ENCODE measurements at places on chromosomes 3 and 15. TPM values are rescaled to one million over a fixed set of nuclear protein-coding genes. Genes with fewer than 3 reads are reported as not detected.

The NR1I2 gene
- total RNA-seq = not detected

The TF gene
- total RNA-seq = not detected

The DPPA2 gene
- total RNA-seq = not detected

DNA sequence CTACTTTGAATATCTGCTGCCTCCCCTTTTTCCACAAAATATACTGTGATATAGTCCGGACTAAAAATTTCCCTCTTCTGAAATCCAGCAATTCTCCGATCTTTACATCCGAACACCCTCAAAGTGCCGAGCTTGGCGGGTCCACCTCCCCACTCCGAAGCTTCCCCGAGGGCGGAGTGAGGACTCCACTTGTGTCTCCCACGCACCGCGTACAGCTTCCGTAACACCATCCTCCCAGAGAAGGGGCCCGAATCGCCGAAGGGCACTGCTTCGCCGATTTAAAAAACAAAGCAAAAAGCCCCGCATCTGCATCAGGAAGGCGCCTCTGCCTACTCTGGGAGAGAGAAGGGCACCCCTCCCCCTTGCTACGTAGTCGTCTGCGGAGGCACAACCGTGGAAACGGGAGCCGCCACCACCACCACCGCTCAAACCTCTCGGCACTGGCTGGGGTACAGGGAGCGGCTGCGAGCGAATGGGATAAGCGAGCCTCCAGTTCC is 551 bp downstream of the NCBP2 start:
- DNase-seq = no peak

DNA sequence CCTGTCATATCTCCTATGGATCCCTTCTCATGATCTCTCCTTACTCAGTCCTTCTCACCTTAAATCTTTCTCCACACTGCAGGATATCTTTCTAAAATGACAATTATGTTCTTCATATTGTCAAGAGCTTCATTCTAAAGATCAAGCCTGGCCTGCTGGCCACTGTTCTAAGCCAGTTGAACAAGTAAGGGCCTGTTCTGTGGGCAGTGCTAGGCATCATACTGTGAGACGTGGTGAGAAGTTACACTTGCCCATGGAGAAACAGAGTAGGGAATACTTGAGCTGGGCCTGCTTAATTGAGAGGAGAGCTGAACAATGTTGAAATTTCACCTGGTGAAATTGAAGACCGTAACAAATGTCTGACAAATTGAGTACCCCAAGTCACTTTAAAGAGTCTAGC is 184.1 kb upstream of the RASGRP1 start:
- no peak for DNase-seq

DNA sequence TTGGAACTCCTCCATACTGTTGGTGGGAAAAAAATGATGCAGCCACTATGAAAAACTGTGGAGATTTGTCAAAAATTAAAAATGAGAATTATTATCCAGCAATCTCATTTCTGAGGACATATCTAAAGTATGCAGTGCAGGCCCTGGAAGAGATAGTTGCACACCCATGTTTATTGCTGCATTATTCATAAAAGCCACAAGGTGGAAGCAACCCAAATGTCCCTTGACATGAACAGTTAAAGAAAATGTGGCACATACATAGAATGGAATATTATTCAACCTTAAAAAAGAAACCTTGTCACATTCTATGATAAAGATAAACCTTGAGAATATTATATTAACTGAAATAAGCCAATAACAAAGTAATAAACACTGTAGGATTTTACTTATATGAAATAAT is 80.9 kb upstream of the ARHGEF26 start:
- DNase-seq = no peak

GRCh38 chr15:55628369-55628730 is 40.2 kb upstream of the PYGO1 start:
- DNase-seq = no peak

GRCh38 chr3:46271209-46271745 is 29.0 kb downstream of the CCR3 start:
- DNase-seq = no peak

GRCh38 chr3:98972720-98973119 is 71.2 kb upstream of the DCBLD2 start:
- DNase-seq = no peak

DNA sequence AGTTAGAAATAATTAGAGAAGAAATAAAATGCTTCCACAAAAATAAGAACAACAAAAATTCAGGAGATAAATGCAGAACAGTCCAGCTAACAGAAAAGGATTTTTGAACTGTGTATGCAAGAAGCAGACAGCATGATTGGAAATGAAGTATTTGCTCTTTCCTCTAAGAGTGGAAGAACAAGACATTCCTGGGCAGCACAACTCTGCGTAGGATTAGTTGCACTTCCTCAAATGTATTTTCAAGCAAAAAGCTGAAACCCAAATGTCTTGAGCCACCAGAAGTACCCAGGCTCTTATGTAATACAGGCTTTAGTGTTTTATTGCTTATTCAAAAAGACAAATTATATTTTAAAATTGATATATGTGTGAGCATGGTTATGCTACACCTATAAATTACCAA is 127.2 kb downstream of the ZBTB20 start:
- no peak for DNase-seq

GRCh38 chr3:19077388-19077787 is 70.9 kb upstream of the KCNH8 start:
- no peak for DNase-seq

GRCh38 chr15:20340931-20341661 is 200.5 kb downstream of the GOLGA6L6 start:
- peak; percentile 37 for DNase-seq

DNA sequence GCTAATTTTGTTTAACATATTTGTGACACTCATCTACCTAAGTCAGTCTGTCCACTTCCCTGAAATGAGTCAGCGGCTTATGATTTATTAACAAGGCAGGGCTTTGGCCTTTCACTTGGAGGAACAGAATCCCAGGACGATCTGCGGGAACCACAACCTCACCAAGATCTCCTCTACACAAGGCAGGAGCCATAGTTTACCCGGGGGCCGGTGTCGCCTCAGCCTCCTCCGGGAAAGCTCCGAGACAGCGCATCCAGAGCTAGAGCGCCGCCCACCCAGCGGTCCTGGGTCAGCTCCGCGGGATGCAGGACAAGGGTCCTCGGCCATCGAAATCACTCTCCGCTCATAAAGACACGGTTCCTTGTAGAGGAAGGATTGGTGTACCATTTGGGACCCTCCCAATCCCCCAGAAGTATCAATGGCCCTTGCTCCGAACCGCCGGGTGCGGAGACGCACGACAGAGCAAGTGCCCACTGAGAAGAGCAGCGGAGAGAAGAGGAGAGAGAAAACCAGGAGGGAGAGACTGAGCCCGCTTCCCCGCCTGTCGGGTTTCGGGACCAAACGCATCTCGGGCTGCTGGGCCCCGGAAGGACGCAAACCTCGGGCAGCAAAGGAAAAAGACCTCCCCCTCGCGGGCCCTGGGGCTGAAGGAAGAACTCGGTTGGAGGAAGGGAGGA is 13.1 kb upstream of the ALCAM start:
- DNase-seq = no peak

DNA sequence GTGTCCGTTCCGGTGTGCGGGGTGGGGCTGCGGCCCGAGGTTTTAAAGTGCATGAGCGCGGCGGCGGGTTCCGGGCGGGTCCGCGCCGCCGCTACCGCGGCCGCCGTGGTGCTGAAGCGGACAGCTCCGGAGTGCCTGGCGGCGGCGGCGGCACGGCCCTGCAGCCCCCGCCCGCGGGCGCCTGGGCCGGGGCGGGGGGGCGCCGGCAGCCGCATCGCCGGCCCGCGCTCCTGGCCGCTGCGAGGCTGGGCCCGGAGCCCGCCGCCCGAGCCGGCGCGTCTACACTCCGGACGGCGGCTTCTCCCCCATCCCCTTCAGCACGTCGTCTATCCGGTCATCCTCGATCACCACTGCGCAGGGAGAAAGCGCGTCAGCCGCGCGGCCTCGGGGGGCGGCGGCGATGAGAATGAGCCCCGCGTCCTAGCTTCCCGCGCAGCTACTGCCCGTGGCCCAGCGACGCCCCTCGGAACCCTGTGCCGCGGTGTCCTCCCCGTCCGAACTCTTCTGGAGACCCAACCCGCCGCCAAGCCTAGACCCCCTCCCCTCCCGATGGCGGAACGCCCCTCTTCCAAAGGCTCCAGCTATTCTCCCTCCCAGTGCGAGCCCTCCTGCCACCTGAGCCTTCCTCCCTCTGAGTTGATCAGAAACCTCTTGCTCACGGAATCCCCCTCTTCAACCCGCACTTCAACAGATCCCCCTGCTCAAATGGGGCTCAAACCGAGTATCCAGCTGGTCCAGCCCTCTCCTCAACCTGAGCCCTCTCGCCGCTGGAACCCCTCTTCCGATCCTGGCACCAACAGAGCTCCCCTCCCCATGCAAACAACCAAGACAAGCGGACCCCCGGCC is 1.3 kb downstream of the CAMK2N2 start:
- peak; percentile 28 for DNase-seq

DNA sequence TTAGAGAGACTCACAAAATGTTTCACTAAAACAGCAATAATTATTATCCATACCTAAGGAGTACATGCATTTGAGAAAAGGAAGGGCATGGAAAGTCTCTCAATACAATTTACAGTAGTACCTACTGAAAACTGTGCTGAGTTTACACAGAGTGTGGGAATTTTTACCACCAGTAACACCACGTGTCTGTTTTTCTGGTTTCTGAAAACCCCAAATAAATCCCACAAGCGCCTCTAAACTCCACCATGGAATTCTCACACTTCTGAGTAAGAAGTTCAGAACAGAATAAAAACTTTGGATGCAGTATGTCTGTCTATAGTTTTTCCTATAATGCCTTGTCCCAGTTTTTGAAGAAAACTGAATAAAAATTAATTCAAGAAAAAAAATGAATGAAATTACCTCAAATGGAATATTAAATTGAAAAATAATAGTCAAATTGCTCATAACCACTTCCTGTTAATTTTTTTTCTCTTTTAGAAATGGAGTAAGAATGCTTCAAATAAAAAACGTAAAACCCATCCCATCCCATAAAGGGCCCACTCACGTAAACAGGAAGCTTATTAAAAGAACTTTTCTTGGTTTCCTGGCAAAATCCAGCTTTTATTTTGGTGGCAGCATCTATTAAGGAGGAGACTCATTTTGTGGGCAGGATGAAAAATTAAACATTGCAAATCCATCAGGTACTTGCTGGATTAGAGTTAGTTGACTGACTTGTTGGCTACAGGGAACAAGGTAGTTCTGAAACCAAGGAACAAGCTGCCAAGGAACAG is 378.1 kb downstream of the TIGIT start:
- DNase-seq = no peak

GRCh38 chr15:43828061-43828657 is 1.4 kb downstream of the WDR76 start:
- peak; percentile 57 for DNase-seq

DNA sequence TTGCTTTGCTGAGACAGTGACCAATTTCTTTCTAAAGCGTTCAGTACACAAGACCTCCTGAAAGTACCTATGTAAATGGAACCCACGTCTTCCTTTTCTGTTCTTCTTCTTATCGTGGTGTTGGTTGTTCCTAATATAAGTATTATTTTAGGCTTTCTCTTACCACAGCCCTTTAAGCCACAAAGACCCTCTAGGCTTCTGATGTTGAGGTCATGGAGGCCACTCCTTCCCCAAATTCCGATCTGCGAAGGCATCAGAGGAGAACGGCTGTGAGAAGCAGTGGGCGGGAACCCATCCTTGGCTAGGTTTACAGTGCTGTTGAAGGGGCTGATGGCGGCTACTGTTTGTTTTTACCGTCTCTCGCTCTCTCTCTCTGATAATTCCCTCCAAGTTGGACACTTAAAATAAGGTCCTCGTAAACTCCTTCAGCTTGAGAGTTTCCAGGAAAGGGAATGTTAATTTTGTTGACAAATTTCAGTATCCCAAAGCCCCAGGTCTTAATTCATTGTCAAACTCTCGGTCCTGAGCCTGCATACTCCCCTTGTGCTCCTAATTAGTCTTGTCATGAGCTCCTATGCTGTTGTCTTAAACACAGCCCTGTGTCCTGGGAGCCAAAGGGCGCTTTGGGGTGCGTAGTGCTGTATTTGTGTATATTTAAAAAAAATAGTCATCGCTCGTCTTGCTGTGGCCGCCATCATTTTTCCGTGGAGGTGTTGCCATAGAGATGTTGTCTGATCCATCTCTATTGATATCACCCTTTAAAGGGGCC is 178.8 kb downstream of the OPA1 start:
- no peak for DNase-seq

- no peak for DNase-seq
These were observed 194.1 kb downstream of the ROBO2 start for GRCh38 chr3:77234004-77234403.

DNA sequence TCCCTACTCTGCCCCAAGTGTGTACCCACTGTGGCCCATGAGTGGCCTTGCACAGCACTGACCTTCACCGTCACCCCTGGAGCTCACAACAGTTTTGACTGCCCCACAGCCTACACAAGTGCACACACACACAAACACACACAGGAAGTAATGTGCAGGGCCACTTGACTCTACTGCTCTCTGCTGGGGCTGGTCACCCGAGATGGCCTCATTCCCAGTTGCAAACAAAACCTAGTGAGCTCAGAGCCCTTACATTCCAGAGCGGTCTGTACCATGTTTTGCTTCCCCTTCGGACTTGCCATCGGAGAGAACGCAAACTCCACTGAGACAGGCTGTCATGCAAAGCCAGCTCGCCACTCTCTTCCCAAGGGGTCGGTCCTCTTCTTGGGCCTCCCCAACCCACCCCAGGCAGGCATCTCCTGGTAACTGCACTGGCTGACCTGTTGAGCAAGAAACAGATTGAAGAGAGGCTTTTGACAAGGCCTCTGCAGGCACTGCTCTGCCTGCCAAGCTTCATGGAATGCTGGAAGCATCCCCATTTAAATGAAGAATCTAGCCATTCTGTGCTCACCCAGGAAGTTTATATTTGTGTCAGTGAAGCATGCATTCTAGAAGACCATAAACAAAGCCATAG is 232.0 kb upstream of the IGF1R start:
- DNase-seq = no peak

DNA sequence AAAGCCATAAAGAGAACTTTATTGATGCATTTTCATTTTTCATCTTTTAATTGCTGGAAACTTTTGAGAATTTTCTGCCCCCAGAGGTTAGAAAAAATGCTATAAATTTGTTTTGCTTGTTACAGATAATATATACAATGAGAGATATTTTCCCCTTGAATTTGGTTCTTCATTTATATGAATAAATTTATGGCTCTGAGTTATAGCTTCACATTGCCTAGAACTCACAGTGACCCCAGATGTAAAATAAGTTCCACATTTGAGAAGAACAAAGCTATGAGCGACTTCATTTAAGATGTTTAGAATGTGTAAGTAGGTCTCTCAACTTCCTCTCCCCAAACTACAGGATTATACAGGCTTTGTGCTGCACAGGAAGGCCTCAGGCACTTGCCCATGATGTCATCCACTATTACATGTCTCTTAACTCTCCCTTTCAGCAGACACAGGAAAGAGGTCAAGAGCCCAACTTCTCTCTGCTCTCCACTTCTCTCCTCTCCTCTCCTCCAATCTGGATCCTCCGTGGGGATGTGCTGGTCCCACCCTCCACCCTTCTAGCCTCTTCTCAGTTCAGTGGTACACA is 92.8 kb downstream of the DUT start:
- no peak for DNase-seq

All from G401 (cell line).